ENCODE measurements at places on chromosomes 3 and 15.
A peak's percentile ranks its signal among the peaks of the same experiment; 100 is the strongest.

DNA sequence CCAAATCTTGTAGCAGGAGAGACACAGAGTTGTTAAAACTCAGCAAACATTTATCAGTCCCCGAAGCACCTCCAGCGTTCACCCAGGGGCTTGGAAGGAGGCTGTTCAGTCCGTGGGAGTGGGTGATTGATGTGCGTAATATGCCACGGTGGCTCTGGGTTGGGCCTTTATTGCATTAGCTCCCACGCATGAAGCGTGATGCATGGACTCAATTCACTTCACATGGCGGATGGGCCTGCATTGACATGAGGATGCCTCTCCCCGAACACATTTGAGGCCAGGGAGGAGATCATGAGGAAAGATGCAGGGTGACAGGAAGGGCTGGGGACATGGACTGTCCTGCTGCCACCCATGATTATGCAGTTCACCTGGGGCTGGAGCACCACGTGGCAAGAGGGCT is 126.5 kb downstream of the FAM43A start:
- no peak for DNase-seq

DNA sequence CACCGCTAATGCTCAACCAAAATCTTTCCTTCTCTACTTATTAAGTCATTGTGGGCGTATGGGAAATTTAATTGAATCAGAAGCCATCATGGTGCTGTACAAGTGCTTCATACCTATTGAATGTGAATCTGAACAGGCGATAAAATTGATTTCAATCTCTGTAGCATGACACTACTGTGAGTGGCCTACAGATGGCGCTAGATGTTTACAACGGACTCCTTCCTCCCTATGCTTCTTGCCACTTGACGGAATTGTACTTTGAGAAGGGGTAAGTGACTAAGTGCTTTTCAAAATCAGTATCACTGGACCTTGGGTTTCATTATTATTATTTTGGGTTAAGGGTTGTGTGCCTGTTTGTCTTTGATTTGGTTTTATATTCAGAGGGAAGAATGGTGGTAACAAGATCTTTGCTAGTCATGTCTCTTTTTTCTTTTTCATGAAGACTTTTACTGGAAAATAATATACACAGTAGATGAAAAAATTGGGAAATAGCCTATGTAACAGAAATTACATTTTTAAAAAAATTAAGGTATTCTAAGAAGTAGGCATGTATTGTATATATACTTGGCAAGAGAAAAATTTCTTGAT is 35.4 kb downstream of the ACP3 start:
- peak; percentile 51 for DNase-seq

DNA sequence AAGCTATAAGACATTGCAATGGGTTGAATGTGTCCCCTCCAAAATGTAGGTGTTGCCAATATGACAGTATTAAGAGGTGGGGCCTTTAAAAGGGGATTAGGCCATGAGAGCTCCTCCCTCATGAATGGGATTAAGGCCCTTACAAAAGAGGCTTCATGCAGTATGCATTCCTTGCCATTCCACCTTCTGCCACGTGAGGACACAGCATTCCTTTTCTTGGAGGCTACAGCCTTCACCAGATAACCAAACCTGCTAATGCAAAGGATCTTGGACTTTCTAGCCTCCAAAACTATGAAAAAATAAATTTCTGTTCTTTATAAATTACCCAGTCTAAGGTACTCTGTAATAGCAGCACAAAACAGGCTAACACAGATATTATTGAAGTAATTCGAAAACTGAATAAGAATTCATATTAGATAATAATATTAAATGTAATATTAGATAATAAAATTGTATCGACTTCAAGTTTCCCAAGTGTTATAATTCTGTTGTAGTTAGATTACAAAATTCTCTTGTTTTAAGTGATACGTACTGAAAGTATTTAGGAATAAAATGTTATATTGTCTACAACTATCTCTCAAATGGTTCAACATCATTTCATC is 29.4 kb upstream of the ATP8B4 start:
- DNase-seq = no peak

GRCh38 chr15:32668942-32669341 is 27.4 kb downstream of the SCG5 start:
- DNase-seq = no peak

DNA sequence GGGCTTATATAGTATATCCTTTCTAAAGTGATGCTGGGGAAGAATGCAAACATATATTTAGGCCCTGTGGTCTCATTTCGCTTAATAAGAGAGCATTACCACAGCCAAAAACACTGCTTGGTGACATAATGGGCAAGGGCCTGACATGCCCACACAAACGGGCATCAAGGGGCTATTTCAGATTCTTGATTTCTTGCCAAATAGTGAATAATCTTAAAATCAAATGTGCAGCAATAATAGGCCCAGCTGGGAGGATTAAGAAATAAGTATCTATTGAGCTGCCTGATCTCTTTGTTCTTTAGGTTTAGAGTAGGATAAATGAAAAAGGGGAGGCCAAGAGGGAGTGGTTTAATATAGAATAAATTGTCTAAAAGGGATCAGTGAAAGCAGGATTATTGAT is 241.0 kb upstream of the GBE1 start:
- no peak for DNase-seq

Data from AG09309 (cell line).